Fibroblast of villous mesenchyme (primary cell): ENCODE measurements at places on chromosomes 16 and 17. TPM values are rescaled to one million over a fixed set of nuclear protein-coding genes. Genes with fewer than 3 reads are reported as not detected.

The PRCD gene
- total RNA-seq: 1.6 and 2.2 TPM in 2 replicates

- DNase-seq: no peak
Observed at GRCh38 chr17:81684442-81684911, 666 bp downstream of the HGS start.

The CDK5R1 gene
- total RNA-seq: 0.64 and 0.86 TPM in 2 replicates

The ZG16 gene
- not detected in 2 replicates for total RNA-seq

DNA sequence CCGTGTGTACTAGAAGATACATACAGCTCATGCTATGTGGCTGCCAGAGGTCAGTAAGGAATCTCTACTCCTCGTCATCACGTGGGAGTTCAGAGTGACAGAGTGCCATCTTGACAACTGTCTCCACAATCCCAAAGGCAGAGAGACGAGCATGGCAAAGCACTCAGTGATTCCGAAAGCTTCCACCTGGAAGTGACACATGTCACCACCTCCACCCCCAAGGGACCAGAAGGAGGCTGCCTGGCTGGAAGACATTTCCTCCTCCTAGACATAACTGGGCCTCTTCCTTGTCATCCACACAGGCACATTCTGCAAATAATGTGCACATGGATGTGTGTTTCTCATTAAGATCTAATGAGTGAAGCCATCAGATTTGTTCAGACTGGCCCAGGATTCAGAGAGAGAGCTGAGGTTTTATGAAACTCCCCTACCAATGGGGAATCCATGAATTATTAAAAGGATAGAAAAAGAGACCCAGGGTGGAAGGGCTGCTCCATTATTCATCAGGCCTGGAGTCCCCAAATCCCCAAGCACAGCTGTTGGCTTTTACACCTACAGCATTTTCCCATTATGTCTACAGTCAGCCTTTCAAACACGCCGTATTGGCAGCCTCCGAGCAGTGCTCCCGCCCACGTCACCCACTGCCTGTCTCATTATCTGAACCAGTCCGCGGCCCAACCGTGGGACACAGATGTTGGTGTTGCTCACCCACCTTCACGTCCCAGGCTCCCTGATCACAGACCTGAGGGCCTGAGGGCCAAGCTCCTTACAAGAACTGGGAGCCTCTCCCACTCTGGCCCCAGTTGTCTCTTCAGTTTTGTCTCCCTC is 3.3 kb upstream of the CACNG5 start:
- DNase-seq: no peak

DNA sequence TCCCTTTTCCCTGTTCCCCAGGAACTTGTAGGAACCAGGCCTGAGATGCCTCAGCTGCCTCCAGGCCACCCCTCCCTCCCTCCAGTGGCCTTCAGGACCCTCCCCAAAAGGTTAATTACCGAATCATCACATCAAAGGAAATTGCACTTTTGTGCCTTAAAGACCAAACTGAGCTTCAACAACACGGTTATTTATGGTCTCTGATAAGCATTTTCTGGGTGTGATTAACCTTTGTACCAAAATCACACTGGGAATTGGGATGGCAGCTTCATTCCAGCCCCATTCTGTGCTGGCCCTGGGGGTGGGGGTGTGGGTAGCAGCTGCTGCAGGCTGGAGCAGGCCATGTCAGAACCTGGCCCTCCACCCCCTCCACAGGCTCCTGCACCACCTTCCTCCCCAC is 16.7 kb downstream of the CRHR1 start:
- no peak for DNase-seq

The GFAP gene
- 0.86 and 1.9 TPM in 2 replicates for total RNA-seq

The ROGDI gene
- 20.7 and 24.5 TPM in 2 replicates for total RNA-seq

GRCh38 chr17:75061618-75062017 is 14.6 kb downstream of the KCTD2 start:
- no peak for DNase-seq

The CHMP6 gene
- total RNA-seq: 19.4 and 24.2 TPM in 2 replicates

The DPEP3 gene
- total RNA-seq: not detected in 2 replicates

DNA sequence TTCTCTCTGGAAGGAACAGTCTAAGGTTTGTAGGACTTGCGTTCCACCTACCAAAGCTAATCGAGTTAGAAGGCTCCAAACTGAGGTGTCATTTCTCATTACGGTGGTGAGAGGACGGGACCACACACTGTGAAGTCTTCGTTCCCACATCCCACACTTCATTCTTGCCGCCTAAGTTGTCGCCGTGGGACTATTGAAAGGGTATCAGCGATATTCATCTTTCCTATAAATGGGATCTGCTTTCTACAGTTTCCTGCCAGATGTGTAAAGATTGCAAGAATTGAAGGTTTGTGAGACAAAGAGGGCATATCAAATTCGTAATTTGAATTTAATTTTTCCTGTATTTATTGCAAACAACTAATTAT is 608 bp upstream of the TRIM37 start:
- DNase-seq: no peak

DNA sequence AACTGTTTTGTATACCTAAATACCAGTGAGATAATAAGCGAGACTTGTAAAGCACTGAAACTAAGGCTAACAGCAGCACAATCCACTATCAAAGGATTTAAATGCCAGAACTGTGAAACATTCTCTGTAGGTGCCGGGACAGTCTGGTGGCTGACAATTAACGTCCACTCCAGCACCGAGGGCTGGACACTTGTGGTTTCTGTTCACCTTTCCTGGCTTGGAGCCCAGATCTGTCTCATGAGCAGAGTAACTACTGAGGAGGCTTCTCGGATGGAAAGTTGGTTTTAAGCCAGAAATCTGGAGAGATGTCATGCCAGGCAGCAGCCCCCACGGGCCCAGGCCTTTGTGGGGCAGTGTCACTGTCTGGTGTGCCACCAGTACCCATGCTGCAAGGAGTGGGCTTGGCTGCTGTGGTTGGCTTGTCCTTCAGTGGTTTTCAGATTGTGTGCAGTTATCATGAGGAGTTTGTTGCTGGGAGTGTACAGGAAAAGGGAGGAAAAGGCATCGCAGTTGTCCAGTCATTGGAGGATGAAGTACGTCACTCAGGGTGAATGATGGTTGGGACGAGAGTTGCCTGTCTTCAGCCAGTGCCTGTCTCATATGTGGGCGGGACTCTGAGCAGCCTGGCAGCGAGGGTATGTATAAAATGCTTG is 35.5 kb downstream of the UBN1 start:
- peak; percentile 47 for DNase-seq

GRCh38 chr16:86508947-86509758 is 1.2 kb upstream of the FOXF1 start:
- DNase-seq: peak; percentile 92

- DNase-seq: peak; percentile 95
Observed at GRCh38 chr16:89921702-89922476, 1.3 kb upstream of the TUBB3 start.
